K562 (cell line): ENCODE measurements at places on chromosomes 6 and 20. TPM values are rescaled to one million over a fixed set of nuclear protein-coding genes. Genes with fewer than 3 reads are reported as not detected.

GRCh38 chr6:169044381-169045230, 209.0 kb downstream of the THBS2 start:
- no peaks in the 10 kb centered on the region for H3K4me1 ChIP-seq
- H3K4me3 ChIP-seq, result no peak overlapping the region
- no peak overlapping the region for H3K27ac ChIP-seq
- no peak for DNase-seq

DNA sequence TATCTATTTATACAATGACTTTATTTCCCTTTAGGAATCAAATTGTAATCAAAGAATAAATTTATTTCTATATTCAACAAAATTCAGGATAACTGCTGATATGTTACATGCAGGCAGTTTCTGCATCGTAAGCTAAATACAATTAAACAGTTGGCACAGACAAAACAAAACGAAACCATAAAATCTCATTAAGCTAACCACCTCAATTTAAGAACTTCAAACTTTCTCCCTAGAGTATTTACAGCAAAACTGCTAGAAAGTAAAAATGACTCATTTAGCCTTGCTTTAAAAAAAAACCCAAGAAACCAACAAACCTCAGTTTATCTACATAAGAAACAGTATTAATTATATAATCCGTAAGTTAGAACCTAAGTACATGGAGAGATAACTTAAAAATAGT, 17.1 kb downstream of the SSR1 start:
- H3K27ac ChIP-seq, result no peak overlapping the region
- H3K36me3 ChIP-seq, result peaks cover 93% of the 10 kb centered on the region
- DNase-seq, result no peak
- no peak overlapping the region for H3K4me3 ChIP-seq
- no peaks in the 10 kb centered on the region for H3K4me1 ChIP-seq

GRCh38 chr6:13846841-13847240, 32.5 kb upstream of the MCUR1 start:
- no peaks in the 10 kb centered on the region for H3K27me3 ChIP-seq
- no peaks in the 10 kb centered on the region for H3K4me1 ChIP-seq
- no peak overlapping the region for H3K27ac ChIP-seq
- no peaks in the 10 kb centered on the region for H3K36me3 ChIP-seq
- DNase-seq, result peak; percentile 82

- H3K4me3 ChIP-seq, result no peak within 1 kb of the TSS
- no peaks in the 10 kb centered on the region for H3K27me3 ChIP-seq
- no peak within 1 kb of the TSS; the same call in 2 of the 3 replicates for H3K27ac ChIP-seq
- peaks cover 66% of the 10 kb centered on the region for H3K36me3 ChIP-seq
Measured at GRCh38 chr6:32164295-32164694, at the start of gene EGFL8. Gene EGFL8 (plus strand): TSS chr6:32164595. CDS start chr6:32166166, 1,571 bp downstream.

DNA sequence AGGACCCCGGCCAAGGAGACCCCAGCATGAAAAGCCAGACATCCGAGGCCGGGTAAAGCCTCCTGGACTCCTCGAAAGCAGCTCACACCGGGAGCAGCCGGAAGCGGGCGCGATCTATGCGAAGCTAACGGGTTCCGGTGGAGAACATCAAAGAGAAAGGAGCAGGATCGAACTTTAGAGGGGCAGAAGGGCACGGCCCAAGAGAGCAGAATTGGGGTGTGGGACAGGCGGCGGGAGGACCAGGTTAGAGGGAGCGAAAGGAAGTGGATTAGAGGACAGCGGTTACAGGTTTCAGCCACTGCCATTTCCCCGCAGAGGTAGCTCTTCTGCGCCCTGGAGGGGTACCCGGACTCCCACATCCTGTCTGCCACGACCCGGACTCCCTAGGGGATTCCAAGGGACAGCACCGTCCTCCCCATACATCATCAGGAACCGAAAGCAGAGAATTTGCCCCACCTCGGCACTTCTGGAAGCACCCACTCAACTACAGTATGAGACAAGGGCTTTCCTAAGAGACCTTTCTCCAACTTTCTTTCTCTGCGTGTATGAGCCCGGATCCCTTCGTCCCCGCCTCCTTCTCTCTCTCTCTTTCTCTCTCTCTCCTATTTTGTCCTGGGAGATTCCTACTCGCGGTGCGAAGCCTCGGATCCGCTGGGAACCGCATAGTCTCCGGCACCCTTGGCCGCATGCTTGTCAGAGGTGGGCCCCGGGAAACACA, 507 bp upstream of the VGLL2 start:
- no peak for DNase-seq
- no peak overlapping the region for H3K4me3 ChIP-seq
- H3K4me1 ChIP-seq, result peaks cover 4% of the 10 kb centered on the region; the same call in 1 of the 2 replicates
- H3K27me3 ChIP-seq, result peaks cover 16% of the 10 kb centered on the region; the same call in 1 of the 3 replicates
- H3K36me3 ChIP-seq, result no peaks in the 10 kb centered on the region

DNA sequence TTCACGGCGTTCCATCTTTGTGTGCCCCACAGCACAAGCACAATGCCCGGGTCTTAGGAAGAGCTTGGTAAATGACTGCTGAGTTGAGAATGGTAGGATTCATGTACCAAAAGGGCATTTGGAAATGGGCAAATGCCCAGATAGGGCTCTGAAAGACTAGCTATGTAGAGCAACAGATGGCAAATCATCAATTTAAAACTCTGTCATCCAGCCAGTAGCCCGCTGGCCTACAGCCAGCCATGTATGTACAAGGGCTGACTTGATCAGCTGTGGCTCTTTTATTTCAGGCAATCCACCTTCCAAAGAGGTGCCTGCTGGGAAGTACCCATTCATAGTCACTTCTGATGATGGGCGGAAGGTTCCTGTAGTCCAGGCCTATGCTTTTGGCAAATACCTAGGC, 35.1 kb downstream of the NT5E start:
- no peak for DNase-seq
- H3K36me3 ChIP-seq, result no peaks in the 10 kb centered on the region
- H3K4me1 ChIP-seq, result no peaks in the 10 kb centered on the region
- no peak overlapping the region for H3K27ac ChIP-seq
- peaks cover 4% of the 10 kb centered on the region for H3K27me3 ChIP-seq

DNA sequence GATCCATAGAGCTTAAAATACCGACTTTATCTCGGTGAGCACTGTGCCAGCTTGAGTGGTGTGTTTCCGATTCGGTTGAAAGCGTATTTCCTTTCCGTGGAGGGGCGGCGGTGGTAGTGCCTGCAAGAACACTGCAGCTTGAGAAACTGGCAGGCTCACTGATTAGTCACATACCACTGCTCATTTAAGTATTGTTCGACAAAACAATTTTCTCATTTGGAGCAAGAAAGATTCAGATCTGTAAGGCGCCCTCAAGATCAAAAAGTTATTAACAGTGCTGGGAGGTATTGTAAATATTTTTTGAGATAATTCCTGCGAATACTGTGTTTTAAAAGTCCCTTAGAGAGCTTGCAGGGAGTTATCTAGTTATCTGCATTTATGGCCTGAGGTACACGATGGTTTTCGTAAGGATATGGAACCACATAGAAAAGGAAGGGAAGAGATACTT, 1.3 kb downstream of the MAPK14 start:
- DNase-seq, result peak; percentile 76
- peak overlapping the region; percentile 73 for H3K27ac ChIP-seq
- H3K4me3 ChIP-seq, result peak overlapping the region; percentile 92

DNA sequence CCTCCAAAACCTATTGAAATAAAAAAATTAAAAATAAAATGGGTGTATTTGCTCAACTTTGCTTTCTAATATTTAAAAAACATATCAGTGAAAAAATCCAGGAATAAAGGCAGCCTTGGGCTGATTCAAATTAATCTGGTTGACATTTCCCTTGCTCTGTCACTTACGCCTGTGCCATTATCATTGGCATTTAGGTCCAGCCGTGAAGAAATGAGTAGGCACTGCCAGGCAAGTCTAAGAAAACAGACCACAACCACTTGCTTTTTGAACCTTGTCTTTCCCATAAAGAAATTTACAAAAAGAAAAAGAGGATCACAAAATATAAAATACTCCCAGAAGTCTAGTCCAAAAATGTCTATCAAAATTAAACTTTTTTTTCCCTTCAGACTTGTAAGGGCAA, 59.2 kb upstream of the HBS1L start:
- no peak overlapping the region for H3K4me3 ChIP-seq
- no peaks in the 10 kb centered on the region for H3K36me3 ChIP-seq
- no peak for DNase-seq
- no peak overlapping the region for H3K27ac ChIP-seq
- no peaks in the 10 kb centered on the region for H3K27me3 ChIP-seq
- peaks cover 7% of the 10 kb centered on the region for H3K4me1 ChIP-seq

- H3K27me3 ChIP-seq, result no peaks in the 10 kb centered on the region
- no peak for DNase-seq
- no peak overlapping the region for H3K27ac ChIP-seq
Measured at GRCh38 chr6:128491100-128491581, 29.3 kb downstream of the PTPRK start.

- H3K4me3 ChIP-seq, result no peak overlapping the region
- H3K27me3 ChIP-seq, result no peaks in the 10 kb centered on the region
- no peak overlapping the region for H3K27ac ChIP-seq
- H3K36me3 ChIP-seq, result no peaks in the 10 kb centered on the region
- H3K4me1 ChIP-seq, result peaks cover 11% of the 10 kb centered on the region
Measured at GRCh38 chr20:732727-733126, 35.6 kb downstream of the SLC52A3 start.

- no peak overlapping the region for H3K27ac ChIP-seq
- H3K27me3 ChIP-seq, result no peaks in the 10 kb centered on the region
- DNase-seq, result no peak
- H3K36me3 ChIP-seq, result peaks cover 26% of the 10 kb centered on the region
- H3K4me3 ChIP-seq, result no peak overlapping the region
- H3K4me1 ChIP-seq, result no peaks in the 10 kb centered on the region
Measured at GRCh38 chr6:143490775-143491174, 20.7 kb downstream of the FUCA2 start.

DNA sequence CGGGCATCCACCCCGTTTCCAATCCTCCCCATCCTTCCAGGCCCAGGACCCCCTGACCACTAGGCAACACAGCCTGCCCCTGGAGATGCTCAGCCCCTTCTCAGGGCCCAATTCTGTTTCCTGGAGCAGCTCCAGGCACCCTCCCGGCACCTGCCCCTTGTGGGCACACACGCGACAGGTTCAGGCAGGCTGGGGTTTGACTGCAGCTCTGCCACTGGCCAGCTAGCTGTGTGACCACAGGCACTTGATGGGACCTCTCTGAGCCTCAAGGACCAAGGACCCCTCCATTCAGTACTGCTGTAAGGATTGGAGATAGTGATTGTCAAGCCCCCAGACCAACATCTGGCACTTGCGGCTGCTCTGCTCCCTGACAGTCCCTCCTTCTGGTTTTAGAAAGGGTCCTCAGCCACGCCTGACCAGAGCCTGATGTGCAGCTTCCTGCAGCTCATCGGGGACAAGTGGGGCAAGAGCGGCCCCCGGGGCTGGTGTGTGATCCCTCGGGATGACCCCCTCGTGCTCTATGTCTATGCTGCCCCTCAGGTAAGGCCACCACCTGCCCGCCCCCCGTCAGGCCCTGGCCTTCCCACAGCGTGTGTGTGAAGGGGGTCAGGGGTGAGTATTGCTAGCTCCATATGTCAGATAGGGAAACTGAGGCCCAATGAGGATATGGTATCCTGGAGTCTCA, 21.7 kb downstream of the FGD2 start:
- DNase-seq, result no peak
- H3K36me3 ChIP-seq, result no peaks in the 10 kb centered on the region
- no peak overlapping the region for H3K27ac ChIP-seq
- H3K4me1 ChIP-seq, result peaks cover 52% of the 10 kb centered on the region
- no peak overlapping the region for H3K4me3 ChIP-seq

GRCh38 chr6:18693881-18694280, 306.7 kb downstream of the RNF144B start:
- no peaks in the 10 kb centered on the region for H3K27me3 ChIP-seq
- no peak overlapping the region for H3K27ac ChIP-seq
- no peaks in the 10 kb centered on the region for H3K36me3 ChIP-seq
- no peak for DNase-seq
- no peaks in the 10 kb centered on the region for H3K4me1 ChIP-seq

- no peak overlapping the region for H3K27ac ChIP-seq
- H3K4me1 ChIP-seq, result no peaks in the 10 kb centered on the region
- no peaks in the 10 kb centered on the region for H3K36me3 ChIP-seq
- H3K4me3 ChIP-seq, result no peak overlapping the region
- no peaks in the 10 kb centered on the region for H3K27me3 ChIP-seq
Measured at GRCh38 chr6:56335726-56336125, 88.3 kb upstream of the COL21A1 start.

WASF1 gene
- 12.6 and 13.0 TPM in 2 replicates for total RNA-seq

MTFR2 gene
- total RNA-seq, result 25.7 and 29.1 TPM in 2 replicates

SAMD10 gene
- 12.1 and 15.2 TPM in 2 replicates for total RNA-seq

LST1 gene
- 1.7 and 1.9 TPM in 2 replicates for total RNA-seq

VGLL2 gene
- not detected in 2 replicates for total RNA-seq

ADISSP gene
- 70.6 and 79.9 TPM in 2 replicates for total RNA-seq

TGM6 gene
- total RNA-seq, result not detected in 2 replicates
